CD8-positive, alpha-beta memory T cell (primary cell): ENCODE measurements at places on chromosomes 2 and 18.

GRCh38 chr2:26410764-26411243, 9.1 kb downstream of the DRC1 start:
- DNase-seq = no peak

- no peak for DNase-seq
Measured at GRCh38 chr18:3720818-3721545, 271.0 kb downstream of the TGIF1 start.

- no peak for DNase-seq
Measured at GRCh38 chr2:197158591-197159550, 151.7 kb downstream of the ANKRD44 start.

DNA sequence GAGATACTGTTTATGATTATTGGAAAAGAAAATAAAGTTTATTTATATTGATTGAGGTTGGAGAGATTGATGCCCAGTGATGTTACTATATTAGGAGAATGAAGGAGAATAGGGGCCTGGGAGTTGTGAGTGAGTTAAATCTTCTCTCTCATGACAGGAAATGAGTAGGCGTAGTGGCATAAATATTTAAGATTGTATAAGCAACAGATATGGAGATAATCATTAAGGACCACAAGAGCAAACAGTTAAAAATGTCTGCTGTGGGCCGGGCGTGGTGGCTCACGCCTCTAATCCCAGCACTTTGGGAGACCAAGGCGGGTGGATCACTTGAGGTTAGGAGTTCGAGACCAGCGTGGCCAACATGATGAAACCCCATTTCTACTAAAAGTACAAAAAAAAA, 62.7 kb downstream of the PTRHD1 start:
- DNase-seq = no peak

- DNase-seq = no peak
Measured at GRCh38 chr2:225309516-225309915, 90.0 kb upstream of the NYAP2 start.

DNA sequence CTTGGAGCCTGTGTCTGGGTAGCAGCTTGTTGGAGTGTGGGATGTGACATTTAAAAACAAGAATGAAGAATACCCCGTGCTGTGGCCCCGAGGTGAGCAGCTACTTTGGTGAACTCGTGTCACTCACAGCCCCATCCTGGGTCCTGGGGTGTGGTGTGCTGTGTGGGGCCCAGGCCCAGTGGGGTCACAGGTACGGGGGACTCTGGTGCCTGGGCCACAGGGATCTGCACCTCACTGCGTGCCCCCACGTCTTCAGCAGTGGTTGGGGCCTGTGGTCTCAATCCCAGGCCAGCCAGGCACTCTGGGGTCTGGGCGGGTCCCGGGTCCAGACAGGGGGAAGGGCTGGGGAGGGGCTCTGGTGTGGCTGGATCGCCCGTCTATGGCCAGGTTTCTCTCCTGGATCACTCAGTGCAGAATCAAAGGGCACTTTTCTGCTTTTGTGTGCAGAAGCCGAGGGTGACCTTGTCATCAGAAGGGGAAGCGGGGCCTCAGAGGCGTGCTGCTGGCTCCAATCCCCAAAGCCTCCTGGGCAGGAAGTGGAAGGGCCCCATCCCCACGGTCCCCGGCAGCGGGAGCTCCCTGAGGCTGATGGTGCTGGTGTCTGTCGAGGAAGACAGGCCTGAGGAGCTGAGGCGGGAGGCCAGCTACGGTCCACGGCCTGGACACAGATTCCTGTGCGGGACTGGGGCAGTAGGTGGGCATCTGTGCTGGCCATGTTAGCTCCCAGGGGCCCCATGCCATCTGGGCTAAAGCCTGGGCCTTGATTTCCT, 1.4 kb downstream of the GPR35 start:
- DNase-seq = no peak

DNA sequence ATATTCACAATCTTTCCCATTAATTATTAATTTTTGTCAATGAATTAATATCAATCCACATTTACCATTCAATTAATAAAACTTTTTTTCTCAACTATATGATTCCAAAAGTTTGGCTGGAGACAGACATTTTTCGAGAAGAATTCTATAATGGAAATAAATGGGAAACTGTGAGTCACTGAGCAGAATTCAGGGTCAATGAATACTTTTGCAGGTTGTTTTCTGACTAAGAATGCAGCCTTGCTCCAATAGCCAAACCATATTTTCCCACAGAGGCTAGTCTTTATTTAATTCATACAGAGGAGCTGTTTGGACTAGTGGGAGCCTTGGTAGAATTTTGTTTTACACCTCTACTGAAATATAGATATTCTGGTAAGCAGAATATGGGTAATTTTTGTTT, 82.3 kb downstream of the ARHGAP28 start:
- no peak for DNase-seq
